ENCODE measurements at places on chromosomes 2 and 18.

DNA sequence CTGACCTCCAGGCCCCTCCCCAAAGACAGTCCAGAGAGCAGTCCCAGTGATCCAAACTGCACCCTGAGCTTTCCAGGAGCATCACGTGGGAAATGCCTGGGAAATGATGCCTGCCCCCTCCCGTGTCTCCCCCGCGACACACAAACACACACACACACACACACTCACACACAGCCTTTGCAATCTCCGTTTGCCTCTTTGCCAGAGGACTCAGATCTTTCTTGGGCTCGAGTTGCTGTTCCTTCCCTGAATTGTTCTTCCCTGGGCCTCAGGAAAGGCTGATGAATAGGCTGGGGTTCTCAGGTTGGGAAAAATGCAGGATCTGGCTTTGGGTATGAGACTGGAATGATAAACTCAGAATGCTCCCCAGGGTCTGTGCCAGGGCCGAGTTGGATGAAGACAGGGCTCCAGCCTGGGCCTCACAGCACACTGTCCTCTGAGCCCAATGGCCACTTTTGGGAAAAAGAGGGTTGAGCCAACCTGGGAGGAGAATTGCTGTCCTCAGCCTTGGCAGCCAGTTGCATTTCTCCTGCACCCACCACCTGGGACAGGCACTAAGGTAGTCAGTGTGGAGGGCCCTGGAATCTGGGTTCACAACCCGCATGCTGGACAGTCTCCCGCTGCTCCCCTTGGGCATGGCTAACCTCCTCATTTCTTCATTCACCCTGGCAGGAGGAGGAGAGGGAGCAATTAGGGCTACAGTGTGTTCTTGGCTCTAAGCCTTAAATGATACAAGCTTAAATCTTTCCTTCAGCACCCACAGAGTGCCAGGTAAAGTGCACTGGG lies 43.9 kb upstream of the ATP6V1B1 start:
- no peak for DNase-seq

DNA sequence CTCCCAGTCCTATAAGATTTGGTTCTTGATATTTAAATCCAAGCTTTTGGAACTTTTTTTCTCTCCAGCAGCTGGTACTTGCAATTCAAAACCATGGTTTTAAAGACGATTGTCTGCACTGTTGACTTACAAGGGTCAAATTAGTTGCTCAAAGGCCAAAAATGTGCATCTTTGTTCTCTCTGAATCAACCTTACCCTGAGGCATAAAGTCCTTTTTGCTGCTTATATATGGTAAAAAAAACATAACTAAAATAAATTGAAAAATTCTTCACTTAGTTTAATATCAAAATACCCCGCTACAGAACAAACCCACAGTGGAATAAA lies 592.7 kb downstream of the XIRP2 start:
- no peak for DNase-seq

DNA sequence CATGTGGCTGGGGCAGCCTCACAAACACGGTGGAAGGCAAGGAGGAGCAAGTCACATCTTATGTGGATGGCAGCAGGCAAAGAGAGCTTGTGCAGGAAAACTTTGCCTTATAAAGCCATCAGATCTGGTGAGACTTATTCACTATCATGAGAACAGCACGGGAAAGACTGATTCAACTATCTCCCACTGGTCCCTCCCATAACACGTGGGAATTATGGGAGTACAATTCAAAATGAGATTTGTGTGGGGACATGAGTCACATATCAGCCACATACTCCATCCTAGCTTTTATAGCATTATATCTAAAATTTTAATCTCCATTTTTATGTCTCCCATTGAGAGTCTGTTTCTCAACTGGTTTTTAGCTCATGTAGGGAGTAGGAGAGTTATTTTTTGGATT lies 45.7 kb downstream of the ICOS start:
- no peak for DNase-seq

DNA sequence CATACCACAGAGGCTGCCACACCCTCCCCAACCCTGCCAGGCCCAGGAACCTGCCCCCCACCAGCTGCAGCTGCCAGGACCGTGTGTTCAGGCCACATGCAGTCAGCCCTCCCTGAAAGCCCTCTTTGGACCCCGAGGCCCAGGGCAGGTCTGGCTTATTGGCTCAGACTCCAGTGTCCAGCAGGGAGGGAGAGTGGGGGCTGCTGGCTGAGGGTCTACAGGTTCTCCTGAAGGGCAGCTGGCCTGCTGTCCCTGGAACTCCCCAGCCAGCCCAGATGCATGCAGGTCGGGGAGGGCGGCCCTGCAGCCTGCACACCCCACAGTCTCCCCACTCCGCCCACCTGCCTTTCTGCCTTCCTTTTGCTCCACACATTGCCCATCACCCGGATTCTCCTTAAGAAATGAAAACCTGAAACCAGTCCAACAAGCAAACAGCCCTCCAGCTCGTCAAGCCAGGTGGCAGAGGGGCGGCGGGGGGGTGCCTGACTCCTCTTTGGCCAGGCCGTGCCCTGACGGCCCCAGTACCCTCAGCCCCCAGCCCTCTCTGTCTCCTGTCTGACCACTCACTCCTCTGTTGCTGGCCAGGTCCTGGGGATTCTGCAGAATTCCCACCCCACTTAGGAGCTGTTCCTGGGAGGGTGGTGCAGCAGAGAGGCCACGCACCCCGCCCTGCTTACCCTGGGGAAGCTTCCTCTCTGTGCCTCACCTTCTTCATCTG lies 18.0 kb downstream of the GPR35 start:
- no peak for DNase-seq

- DNase-seq, result no peak
Observed at GRCh38 chr2:60429681-60430080, 123.8 kb downstream of the BCL11A start.

GRCh38 chr2:188315750-188316149 lies 24.1 kb downstream of the GULP1 start:
- DNase-seq, result no peak

GRCh38 chr2:122514451-122514996 lies 759.1 kb downstream of the TSN start:
- no peak for DNase-seq

GRCh38 chr18:22188559-22189267 lies 19.3 kb downstream of the GATA6 start:
- DNase-seq, result no peak

- DNase-seq, result no peak
Observed at GRCh38 chr2:5549771-5550170, 142.4 kb upstream of the SOX11 start.

DNA sequence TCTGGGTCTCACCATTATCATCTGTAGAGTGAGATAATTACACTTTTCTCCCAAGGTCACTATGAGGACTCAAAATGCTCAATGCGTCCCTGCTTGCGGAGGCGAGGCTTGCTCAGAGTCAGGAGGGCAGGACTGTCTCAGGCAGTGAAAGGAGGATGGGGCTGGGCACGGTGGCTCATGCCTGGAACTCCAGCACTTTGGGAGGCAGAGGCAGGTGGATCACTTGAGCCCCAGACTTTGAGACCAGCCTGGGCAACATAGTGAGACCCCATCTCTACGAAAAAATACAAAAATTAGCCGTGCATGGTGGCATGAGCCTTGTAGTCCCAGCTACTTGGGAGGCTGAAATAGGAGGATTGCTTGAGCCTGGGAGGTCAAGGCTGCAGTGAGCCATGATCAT lies 1.8 kb upstream of the KCNIP3 start:
- DNase-seq, result no peak

DNA sequence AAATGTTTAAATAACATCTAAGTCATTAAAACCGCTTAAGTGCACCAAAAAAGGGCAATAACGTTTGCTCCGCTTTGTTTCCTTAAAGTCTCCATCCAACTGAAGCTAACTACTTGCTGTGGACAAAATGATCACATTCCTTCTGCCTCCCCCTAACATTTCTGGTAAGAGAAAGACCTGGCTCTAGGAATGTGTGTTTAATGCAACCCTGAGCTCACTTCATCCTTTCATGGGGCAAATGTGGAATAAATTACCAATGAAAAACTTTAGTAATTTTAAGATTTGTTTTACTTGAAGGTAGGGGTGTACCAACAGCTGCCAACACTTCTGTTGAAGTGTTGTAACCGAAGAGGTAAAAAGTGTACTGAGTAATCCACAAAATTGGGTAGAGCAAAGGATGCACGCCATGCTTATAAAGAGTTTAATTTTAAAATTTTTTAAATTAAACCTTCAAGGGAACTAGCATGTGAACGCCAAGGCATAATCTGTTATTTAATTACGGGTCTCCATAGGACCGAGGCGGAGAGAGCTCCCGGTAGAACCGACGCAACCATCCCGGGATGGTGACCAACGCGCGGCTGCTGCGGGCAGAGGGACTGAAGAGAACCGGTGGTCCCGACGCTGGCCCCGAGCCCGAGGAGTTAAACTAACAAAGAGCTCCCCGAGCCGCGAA lies 1.1 kb downstream of the HNRNPLL start:
- no peak for DNase-seq

All from cerebellar nuclear complex (tissue), 1 donor.